HS-27A (cell line): ENCODE measurements at places on chromosomes 12 and 14.
A peak's percentile ranks its signal among the peaks of the same experiment; 100 is the strongest.

- DNase-seq = peak; percentile 60
These were observed at the start of gene DIP2B for GRCh38 chr12:50504798-50505674. Gene DIP2B (plus strand): TSS chr12:50504985. CDS start chr12:50505141, 156 bp downstream.

DNA sequence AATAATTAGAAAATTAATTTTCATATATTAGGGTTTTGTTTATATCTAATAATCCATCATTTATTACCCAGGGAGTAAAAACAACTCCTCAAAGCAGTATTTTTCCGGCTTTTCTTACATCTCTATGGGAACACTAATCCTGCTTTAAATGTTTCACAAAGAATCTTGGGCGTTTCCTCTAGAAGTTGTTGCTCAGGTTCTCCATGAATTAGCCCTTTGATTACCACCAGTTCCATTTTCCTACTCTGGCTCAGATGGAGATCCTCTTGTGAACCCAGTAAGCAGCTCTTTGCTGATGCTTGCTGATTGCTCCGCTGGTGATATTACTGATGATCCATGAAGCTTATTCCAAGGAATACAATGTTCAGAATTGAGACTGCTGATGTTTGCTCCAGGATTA lies 78.5 kb upstream of the PKP2 start:
- DNase-seq = no peak

DNA sequence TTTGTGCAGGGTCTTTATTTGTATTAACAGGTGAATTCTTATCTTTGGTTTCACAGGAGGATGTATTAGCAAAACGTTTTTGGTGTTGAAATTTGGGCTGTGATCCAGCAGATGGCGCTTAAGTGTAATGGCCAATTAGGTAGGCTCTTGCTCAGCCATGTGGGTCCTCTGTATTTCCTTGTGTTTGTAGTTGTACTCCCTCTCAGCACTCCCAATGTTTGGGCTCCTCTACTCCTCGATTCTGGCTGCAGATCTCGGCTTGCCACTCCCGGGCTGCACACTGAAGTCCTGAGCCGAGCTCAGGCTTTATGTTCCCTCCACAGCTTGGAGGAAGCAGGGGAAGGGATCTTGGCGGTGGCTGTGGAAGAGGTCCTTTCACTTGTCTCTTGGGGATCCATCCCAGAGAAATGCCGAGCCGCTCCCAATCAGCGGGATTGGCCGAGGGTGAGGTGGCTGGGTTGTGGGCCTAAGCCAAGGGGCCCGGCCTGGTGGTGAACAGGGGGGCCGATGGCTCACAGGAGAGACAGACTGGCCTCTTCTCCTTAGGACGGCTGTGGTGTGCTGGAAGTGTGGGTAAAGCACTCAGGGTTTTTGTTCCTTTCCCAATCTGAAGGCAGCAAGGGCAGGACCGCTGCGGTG lies 133.7 kb downstream of the AEBP2 start:
- DNase-seq = peak; percentile 57

DNA sequence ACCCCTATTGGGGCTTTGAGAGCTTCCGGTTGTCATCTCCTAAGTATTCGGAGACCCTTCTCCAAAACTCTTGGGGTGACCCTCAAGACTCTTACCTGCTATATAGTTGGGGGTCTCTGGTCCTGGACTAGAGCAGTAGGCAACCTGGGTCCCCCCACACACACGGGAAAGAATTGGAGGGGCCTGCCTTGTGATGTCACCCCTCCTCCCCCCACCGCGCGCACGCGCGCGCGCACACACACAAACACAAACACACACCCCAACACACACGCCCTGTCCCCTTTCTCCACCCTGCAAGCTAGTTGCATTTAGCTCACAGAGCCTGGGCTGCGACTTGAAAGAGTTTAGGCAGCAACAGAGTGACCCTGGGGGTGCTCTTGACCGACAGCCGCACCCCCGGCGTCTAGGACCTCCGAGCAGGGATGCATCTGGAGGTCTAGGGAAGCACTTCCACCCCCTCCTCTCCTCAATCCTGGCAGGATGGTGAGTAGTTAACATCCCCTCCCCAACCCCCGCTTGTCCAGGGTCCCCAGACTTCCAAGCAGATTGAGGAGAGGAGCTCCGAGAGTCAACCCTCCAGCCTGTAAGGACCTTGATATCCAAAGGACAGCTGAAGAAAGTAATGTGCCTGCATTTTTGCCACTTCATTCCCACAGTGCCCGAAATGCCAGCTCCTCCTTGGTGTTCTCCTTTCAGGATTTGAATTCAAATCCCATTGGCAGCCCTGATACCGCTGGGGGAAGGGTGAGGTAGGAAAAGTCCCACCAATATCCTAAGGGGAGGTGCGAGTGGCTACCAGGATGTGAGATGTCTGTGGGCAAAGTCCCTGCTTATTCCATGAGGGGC lies 1.4 kb upstream of the DNAJC14 start:
- DNase-seq = no peak

DNA sequence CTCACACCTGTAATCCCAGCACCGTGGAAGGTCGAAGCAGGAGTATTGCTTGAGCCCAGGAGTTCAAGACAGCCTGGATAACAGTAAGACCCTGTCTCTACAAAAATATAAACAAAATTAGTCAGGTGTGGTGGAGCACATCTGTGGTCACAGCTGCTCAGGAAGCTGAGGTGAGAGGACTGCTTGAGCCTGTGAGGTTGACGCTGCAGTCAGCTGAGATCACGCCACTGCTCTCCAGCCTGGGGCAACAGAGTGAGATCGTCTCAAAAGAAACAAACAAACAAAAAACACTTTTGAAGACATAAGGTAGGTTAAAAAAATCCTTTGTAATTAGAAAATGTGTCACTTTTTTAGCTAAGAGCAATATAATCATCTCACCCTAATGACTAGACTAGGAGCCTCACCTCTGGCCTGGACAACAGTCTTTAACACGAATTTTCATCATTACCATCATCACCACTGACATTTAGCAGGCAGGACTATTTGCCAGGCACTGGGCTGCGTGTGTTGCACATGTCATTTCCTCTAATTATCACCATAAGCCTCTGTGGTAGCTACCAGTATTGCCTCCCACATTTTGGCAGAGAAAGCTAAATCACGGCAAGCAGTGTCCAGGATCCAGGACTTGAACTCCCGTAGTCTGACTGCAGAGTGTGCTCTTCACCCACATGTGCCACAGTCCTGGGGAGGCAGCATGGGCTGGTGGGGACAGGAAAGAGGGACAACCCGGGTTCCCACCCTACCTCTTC lies 4.6 kb upstream of the SYCP3 start:
- no peak for DNase-seq
